ENCODE measurements at places on chromosomes 5 and 9.

DNA sequence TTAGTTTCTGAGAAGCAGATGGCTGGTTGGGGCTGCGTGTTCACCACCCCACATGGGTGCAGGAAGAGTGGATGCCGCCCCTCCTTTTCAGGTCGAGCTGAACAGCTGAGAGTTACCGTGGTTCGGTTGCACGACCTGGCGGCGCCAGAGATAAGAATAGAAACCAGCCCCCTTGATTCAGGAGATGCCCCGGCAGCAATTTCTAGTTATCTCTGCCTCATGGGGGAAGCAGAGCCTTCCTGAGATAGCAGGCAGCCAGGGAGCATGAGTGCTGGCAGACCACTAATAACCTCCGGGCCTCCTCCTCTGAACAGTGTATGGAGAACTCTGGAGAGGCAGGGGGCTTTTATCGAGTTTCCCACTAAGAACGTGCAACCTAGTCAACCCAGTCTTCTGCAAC is 177.8 kb downstream of the NSG2 start:
- no peak for DNase-seq

DNA sequence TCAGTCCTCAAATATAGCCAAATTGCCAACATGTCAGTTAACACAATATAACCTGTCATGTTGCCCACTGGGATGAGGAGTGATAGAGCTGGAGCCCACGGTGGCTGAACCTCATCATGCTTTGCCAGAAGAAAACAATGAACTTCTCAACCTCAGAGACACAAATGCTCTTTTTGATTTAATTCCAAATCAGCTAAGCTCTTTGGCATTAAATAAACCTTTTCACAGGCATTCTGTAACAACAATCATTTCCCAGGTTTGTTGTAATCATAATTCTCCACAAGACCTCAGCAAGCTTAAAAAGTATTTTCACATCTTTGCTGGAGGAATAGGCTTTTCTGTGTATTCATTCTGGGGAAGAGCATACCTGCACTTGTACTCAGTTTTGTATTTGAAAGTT is 830.9 kb downstream of the MAT2B start:
- DNase-seq, result no peak

GRCh38 chr9:130461218-130461630 is 16.5 kb downstream of the ASS1 start:
- DNase-seq, result peak; percentile 50

DNA sequence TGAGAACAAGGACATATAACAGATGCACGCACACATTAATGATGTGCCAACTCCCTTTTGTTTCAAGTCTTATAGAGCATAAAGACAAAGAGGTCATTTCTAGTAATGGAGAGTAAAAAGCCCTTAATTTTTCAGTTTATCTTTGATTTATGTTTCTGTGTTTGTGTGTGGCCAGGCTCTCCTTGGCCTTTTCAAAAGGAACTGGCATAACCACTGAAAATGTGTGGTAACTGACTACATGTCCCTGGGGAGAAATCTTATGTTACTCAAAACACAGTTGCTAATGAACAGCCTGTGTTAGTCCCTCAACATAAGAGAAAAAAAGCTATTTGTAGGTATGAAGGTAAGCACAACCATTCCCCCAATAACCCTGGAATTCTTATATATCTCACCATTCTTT is 47.6 kb upstream of the SHOC1 start:
- no peak for DNase-seq

DNA sequence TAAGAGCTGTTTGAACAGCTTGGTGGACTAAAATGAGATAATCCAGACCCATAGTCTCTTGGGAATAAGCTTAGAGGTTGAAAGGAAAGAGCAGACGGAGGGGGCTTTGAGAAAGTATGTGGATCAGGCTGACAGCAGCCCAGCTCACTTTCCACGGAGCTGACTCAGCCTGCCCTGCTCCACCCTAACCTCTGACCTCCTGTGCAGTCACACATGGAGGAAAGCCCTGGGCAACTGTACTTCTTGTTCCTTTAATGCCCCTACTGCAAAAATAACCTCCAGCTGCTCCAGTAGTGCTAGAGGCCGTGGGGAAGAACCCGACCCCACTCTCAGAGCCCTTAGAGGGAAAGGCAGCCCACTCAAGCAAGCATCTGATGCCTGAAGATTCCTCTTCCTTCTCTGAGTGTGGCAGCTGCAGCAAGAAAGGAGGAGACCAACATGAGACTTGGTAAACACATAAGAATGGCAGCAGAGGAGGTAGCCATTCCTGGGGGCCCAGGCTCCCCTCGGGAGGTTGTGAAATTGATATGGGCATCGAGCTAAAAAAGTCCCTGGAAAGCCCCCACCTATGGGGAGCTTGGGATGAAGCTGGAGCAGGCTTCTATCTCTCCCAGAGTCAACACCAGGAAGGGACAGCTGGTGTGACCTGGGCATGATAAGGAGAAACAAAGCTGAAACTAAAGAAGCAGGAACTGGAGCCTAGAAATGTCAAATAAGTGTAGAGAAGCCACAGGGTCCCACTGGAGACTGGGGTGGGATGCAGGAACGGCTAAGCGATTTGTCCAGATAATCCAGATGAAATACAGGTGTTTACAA is 204.3 kb downstream of the PIK3R1 start:
- DNase-seq, result no peak

DNA sequence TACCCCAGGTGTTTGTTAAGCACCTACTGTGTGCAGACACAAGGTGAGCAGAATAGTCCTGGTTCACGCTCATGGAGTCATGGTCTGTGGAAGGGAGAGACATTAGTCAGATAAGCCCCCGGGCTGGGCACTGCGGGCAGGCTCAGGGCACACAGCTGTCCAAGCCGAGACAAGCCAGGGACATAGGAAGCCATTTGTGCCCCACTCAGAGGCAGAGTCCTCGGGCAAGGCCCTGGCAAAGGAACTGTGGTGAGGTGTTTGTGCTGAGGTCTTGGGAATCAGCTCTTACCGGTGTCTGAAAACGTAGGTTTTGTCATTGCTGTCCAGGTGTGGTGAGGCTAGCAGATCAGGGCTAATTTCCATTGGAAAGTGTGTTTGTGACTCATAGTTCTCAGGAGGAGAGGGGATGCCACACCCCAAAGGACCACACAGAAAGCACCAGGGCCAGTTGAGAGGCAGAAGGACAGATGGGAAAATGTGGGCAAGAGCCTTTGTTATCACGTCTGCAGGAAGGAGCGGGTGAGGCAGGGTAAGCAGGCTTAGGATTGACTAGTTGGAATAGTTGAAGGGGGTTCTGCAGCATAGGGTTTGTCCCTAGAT is 46.1 kb upstream of the NEURL1B start:
- no peak for DNase-seq
